Mesenchymal stem cell (in vitro differentiated cells and primary cell): ENCODE measurements at places on chromosomes 7 and 10.
A peak's percentile ranks its signal among the peaks of the same experiment; 100 is the strongest.

DNA sequence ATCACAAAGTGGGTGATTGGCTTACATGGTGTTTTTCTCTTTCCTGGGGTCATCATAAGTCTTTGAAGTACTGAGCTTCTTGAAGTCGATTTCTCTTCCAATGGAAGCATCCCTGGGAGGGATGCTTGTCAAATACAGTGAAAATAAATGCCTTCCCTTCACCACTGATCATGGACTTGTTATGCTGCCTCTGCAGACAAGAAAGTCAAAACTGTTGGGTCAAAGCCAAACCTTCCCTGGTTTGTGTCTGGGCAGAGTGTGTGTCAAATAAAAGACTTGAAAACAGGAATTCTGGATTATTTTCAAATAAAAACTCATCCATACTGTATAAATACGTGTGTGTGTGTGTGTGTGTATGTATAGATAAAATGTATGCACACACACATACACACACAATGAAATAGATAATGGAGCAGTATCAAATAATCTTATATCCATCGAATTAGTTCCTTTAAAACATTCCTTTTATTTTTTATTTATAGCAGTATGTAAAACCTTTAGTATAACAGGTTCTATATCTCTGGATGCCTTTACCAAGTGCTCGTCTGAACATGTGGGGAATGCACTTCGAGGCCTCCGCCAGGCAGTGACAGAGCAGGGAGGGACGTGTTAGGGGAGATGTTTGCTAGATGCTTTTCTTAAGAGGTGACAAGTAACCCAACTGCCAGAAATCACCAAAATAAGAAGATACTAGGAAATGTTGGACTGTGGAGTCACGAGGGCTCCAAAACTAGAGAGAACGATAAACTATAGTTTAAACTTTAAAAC, 27.2 kb upstream of the WNT16 start:
- DNase-seq = no peak

DNA sequence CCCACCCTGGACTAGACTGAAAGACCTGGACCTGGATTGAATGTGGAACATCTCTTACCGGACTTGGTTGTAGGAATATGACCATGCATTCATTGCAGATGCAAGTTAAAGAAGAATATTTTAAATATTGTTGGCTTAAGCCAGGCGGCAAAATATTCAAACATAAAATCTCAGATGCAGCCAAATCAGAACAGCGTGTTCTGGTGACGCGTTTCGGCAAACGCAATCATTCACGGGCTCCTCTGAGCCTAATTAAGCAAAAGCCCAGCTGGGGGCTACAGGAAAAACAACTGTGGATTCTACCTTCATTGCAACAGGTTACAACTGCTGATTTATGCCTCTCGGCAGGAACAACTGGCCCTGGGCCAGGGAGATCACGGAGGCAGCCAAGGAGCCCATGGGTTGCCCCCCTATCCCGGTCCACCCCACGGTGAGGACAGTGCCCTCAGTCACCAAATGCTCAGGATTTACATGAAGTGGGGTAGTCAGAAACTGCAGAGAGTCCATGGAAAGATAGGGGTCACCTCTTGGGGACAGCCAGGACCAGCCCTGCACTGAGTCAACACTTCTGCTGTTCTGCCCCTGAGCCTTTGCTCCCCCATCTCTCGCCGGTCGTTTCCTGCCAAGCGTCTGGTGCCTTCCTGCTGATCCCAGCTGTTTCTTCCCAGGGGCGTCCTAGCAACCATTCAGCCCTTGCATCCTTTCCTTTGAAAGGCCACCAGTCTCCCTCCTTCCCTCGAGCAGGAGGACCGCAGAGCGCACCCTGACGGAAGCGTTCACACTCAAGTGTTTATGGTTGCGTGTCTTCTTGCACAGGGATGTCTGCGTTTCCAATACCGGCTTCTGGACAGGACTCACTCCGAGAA, 64.4 kb upstream of the SFMBT2 start:
- DNase-seq = no peak

GRCh38 chr10:29426420-29426819, 137.6 kb downstream of the LYZL1 start:
- DNase-seq = no peak

DNA sequence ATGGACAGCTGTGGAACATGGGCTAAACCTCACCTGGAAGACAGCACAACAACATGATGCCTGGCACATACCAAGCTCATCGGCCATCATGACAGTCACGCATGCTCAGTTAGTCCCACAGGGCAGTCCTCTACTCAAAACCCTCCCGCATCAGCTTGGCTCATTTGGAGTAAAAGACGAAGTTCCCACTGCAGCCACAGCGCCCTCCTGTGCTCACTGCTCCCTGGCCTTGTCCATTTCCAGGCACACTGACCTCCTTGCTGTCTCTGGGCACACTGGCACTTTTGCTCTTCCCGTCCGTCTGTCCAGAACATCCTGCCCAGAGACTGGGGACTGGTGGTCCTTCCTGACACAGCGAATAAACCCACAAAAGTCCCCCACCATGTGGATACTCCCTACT, 66.2 kb downstream of the LARP4B start:
- no peak for DNase-seq

- peak; percentile 87 for DNase-seq
Observed at GRCh38 chr10:30784897-30785605, 155.5 kb upstream of the LYZL2 start.

GRCh38 chr7:121023683-121024511, 35.4 kb downstream of the CPED1 start:
- DNase-seq = no peak
